ENCODE measurements at places on chromosomes 1 and 21.

- peak; percentile 97 for DNase-seq
Observed at GRCh38 chr1:151992303-151993083, 1.2 kb downstream of the S100A10 start.

- DNase-seq = no peak
Observed at GRCh38 chr1:70008660-70009059, 196.7 kb downstream of the LRRC40 start.

GRCh38 chr1:168470901-168471431 is 72.8 kb downstream of the XCL2 start:
- peak; percentile 44 for DNase-seq

- DNase-seq = no peak
Observed at GRCh38 chr1:190579552-190580193, 102.0 kb upstream of the BRINP3 start.

- no peak for DNase-seq
Observed at GRCh38 chr1:28417441-28417922, 47.9 kb downstream of the PHACTR4 start.

DNA sequence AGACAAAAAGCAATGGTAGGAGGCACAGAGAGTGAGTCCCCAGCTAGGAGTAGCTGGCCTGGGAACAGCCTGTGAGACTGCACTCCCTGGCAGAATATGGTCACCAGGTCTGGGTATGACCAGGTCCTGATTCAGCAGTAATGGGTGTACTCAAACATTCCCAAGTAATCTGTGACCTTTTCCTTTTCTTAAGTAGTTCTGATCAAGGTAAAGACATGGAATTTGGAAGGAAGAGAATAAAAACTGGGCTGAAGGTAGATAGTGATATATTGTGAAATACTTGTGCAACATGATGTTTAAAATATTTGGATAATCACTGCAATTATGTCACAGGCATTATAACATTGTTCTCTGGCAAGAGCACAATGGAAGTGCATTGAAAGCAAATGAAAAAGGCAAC is 147.2 kb upstream of the DPYD start:
- no peak for DNase-seq

DNA sequence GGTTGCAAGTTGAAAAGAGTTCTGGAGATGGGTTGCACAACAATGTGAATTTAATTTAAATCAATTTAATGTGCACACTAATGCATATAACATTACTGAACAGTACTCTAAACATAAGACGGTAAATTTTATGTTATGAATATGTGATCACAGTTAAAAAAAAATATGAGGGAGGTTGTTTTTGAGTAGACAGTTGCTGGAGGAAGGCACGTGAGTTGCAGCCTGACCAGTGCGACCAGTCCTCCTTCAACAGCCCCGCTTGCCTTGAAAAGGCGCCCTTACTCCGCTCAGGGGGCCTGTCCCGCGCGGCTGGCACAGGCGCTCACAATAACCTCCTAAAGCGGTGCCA is 322 bp upstream of the OLIG1 start:
- DNase-seq = no peak

DNA sequence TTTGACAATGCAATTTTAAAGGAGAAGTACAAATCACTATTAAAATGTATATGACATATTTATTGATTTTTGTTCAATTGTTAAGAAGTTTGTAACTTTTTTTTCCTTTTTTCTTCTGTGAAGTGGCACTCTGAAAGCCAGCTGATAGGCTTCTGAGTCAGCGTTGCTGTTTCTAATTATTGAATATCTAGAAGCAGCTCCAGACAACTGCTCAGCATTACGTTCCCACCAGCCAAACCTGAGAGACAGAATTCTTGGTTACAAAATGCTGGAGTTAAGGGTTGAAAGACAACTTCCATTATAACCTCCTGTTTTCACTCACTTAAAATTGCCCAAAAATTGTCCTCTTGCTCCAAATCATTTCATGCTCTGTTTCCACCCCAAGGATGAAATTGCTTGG is 31.4 kb upstream of the LMX1A start:
- no peak for DNase-seq

GRCh38 chr1:82153272-82153629 is 352.5 kb downstream of the ADGRL2 start:
- no peak for DNase-seq

Data from keratinocyte (primary cell).